Fibroblast of skin of left quadriceps (primary cell): ENCODE measurements at places on chromosomes 1 and 21.

DNA sequence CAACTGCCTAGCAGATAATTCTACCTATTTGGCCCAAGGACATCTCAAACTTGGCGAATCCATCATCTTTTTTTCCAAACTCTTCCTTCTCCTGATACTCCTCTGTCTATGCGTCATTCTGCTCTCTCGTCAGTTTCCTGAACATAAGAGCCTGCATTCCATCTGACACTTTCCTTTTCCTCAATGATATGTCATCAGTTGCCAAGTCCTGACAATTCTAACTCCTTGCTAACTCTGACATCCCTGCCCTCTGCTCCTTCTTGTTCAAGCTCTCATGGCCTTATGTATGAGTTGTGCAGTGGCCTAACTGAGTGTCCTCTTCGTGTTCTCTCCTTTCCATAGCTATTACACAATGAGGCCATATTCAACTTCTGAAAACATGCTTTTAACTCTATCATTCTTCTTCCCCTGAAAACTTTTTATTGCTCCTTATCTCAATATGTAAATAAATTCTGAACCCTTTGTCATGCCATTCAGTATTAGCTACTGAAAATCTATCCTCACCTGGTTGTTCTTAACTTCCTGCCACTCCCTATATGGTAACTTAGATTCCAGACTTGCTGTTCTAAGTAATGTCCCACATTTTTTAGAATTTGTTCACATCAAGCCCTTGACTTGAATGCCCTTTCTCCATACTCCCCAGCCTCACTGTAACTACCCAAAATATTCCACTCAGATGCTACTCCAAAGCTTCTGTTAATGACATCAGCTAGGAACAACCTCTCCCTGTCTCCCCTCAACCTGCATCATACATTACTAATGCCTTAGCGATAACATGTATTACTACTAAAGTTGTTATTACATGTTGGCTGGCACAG lies 11.5 kb downstream of the PALMD start:
- no peak for DNase-seq

- no peak for DNase-seq
Measured at GRCh38 chr1:49841767-49842166, 182.0 kb downstream of the AGBL4 start.

- peak; percentile 94 for DNase-seq
Measured at GRCh38 chr1:240234485-240235210, 143.0 kb downstream of the FMN2 start.

- DNase-seq, result no peak
Measured at GRCh38 chr1:80310703-80311245, 1304.2 kb upstream of the ADGRL4 start.

- DNase-seq, result no peak
Measured at GRCh38 chr1:151723726-151724370, 2.5 kb downstream of the RIIAD1 start.

DNA sequence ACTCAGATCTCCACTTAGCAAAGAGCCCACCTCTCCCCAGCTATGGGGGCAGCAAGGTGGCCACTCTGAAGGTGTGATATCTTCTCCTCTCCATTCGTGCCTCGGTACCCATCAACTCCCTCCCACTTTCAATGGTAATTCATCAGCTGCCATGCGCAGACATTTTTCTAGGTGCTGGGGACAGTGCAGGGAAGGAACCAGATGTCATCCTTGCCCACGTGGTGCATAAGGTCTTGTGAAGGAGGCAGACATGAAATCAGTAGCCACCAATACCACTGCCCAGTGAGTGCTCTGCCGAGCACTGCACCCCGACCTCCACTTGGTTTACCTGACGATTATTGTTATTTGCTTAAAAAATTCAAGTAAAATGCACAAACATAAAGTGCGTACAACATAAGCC lies 76.3 kb upstream of the CSF3R start:
- no peak for DNase-seq

- DNase-seq, result no peak
Measured at GRCh38 chr21:35582731-35583130, 477.6 kb downstream of the SETD4 start.

DNA sequence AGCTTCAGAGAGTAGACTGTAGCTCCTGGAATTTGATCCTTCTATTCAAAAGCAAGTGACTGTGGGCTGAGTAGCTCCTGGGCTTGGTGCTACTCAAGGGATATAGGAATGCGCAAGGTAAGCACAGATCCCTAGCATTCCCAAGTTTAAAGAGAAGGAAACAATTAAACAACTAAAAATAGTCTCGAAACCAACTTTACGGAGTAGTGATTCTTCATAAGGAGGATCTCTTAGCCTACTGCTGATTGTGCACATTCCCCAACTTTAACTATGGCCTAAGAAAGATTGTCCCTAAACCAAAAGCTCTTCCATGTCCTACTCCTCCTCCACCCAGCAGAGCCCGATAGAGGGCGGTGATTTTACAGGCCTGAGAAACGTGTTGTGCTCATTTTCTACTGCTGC lies 226.5 kb upstream of the CAMK1G start:
- DNase-seq, result no peak
